Coronary artery (tissue), 2 donors: ENCODE measurements at places on chromosomes 7 and 10.

DNA sequence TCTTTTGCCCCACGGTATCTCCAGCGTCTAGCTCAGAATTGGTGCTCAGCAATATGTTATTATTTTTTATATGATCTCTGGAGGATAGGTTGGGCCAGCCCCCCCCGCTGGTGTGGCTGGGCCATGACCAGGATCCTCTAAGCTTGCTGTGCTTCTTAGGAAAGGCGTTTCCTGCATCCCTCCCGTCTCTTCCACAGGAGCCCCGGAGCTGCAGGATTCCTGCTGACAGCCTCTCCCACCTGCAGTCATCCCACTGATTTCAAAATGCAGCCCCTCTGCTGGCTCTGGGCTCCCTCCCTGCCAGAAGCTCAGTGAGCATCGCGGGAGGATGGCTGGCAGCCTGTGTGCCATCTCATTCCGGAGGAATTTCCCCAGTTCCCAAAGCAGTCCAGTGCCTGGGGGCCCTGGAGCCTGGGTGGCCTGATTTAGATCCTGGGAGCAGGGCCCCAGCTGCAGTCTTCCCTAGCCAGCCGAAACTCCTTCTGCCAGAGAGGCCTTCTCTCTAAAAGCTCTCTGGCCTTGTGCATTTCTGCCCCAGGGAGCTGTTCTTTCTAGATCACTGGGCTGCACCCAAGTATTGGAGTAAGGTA lies 21.8 kb upstream of the GOLGA7B start:
- DNase-seq = no peak

DNA sequence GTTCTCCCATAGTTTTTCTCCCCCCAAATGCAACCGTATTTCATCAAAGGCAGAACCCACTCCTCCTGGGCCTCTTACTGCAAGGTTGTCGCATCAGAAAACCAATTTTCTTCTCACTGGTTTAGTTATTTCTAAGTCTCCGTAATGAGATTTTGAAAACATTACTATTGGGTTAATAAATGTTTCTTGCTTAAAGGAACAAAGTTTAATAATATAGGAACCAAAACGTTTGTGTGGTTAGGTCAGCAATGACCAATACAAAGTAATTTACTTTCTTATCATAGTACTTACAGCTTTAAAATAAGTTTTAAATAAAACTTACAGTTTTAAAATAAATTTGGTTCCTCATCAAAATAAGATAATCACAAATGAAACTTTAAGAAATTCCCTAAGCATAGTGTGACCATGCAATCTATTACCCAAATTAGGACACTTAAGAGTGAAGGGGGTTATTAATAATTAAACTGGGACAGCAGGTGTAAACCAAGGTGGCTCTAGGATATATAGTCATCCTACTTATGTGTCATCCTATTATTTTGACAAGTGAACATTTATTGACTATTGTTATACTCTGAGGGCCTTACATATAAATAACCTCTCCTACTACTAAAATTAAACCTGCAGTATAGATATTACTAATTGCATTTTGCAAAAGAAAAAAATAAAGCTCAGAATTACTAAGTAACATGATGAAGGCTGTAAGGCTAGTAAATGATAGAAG lies 415.4 kb upstream of the LRRN3 start:
- DNase-seq = no peak

DNA sequence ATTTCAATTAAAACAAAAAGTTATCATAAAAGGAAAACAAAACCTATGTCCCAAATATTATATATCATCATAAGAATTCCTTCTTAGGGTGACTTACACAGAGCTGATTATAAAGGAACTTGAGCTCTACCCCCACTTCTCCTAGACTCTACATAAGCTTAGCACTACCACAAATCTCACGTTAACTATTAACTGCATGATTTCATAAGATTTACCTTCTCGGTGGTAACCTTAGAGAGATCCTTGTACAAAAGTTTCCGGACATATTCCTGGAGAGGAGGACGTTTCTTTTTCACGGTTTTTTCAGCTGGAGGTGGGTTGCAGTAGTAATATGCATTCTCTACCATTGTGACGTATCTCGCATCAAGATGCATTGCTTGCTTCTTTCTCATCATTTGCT lies 83.7 kb downstream of the UPF2 start:
- no peak for DNase-seq

- no peak for DNase-seq
These were observed 27.3 kb downstream of the GSDME start for GRCh38 chr7:24730018-24730369.

DNA sequence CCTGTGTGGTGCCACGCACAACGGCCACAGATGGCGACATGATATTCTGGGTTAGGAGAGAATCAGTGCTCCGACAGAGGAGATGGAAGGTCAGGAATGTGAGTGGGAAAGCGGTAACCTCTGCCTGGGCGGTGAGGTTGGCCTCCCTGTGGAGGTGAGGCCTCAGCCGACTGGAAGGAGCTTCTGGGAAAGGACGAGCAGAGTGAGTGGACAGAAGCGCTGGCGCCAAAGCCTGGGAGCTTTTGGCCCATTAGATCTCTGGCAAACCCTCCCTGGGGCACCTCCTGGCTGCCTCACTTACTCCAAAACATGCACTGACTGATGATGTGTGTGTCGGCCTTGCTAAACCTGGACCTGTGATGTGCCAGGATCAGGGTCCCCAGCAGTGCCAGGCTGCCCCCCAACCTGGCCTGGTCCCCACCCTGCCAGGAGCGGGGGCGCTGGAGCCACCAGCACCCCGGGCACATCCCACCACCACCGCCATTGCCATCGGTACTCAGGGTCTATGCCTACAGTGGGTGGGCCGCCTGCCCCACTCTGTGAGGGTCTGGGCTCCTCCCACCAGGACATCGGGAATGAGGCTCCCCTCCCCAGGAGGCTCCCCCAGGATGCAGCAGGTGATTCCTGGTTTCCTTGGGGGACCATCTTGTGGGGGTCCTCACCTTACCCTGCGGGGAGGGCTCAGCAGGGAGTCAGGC lies 51.0 kb downstream of the RASGEF1A start:
- no peak for DNase-seq

GRCh38 chr7:17292843-17293242 lies 5.6 kb upstream of the AHR start:
- no peak for DNase-seq

DNA sequence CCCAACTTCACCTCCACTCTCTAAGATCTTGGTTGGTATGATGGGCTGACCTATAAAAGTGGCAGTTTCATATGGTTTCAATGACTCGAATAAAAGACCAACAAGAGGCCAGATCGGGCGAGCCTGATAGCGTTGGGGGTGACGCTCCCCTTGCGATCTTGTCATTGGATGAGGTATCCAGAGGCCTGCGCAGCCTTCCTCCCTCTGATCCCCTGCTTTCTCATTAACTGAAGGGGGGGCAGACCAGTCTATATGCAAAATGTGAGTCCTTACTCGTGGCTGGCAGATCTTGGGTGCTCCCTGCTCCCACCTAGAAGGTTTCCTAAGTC lies 937 bp upstream of the COBL start:
- DNase-seq = no peak

DNA sequence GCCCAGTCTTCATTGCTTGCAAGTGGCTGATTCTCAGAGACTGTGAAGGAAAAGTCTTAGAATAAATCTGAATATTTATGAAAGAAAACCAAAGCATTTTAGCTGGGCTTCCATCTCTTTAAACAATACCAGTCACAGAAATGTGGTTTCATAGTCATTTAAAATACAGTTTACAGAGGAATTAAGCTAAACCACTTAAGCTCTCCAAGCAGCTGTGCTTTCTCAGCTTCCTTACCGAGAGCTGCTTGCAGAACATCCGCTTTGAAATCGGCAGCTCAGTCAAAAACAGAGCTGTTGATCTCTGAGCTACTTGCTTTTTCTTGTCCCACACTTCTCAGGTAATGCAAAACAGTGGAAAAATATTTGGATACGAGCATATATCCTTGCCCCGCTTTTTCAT lies 134.5 kb downstream of the DYNC1I1 start:
- DNase-seq = no peak

- peak; percentile 85 for DNase-seq
These were observed 424 bp downstream of the EGFR start for GRCh38 chr7:55019191-55019690.

- no peak for DNase-seq
These were observed 41.0 kb upstream of the C10orf120 start for GRCh38 chr10:122740640-122741039.

DNA sequence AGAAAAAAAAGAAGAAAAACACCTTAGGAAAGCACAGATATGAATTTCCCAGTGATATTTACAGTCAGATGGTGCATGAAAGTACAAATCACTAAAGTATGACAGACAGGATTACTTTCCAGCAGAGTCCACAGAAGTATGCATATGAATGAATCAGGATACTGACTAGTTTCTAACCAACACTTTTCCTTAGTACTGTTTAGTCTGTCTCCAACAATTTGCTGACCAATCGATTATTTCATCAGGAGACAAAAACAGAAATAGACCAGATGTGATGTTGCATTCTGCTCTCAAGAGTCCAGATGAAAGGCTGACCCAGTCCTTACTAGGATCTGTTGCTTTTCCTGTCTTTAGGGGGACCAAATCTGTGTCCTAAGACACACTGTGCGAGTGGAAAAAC lies 14.6 kb downstream of the SLC35B4 start:
- no peak for DNase-seq

DNA sequence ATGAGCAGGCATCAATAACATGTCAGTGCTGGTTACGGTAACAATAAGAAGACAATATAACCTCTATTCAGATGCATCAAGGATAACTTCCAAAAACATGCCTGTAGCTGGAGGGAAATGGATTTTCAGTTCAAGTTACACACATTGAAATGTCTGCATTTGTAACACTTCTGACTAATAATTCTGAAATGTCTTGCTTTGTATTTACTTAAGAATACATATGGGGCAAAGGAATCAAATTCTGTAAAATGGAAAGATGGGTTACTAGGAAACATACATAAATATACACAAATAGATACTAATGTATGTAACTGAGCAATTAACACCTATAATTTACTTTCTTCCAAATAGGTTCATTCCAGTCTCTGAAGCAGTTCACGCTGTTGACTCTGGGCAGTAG lies 18.6 kb upstream of the MTPN start:
- DNase-seq = no peak

DNA sequence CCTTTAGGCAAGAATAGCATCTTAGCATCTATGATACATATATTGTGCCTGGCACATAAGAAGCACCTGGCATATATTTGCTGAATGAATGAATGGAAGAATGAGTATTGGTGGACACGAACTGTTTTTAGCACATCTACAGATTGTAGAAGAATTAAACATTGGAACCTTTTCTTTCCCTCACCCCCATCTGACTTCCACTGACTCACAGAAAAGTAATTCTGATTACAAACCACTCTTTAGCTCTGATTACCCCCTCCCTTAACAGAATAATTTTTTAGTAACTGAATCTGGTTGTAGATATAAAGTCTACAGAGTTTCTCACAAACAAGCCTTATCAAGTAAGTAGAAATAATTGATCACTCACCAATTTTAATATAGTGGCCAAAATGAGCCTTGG lies 31.9 kb downstream of the SLC26A4 start:
- no peak for DNase-seq

DNA sequence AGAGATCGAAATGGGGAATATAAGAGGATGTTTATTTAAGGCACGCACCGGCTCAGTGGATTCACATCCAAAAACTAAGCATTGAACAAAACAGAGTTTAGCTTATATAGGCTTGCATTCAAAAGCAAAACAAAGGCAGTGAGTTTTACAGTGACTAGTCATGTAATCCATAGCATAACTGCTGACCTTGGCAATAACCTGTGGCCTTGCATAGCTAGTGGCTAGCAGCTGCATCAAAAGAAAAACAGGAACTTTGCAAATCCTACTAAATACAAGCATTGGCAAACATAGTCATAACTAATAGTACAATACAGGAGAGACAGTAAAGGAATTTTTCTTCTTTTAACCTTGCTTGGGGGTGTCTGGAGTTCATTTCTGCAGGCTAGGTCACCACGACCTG lies 9.7 kb upstream of the ZNF485 start:
- no peak for DNase-seq

DNA sequence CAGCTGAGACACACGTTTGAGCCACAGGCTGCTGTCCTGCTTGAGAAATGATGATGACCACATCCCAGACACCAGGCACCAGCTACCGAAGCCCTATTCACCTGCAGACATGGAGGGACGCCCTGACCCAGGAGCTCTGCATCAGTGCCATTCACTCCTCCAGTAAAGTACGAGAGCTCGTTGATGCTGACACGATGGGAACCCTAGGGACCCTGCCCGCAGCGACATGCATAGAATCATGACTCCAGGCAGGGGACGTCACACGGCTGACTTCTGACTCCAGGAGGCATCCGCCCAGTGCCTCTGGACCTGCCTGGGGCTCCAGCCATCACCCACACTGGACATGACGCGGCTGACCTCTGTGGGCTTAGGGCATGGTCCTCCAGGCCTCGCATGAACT lies 129.9 kb downstream of the ADARB2 start:
- DNase-seq = no peak

- no peak for DNase-seq
These were observed 75.4 kb downstream of the ADARB2 start for GRCh38 chr10:1661859-1662437.

DNA sequence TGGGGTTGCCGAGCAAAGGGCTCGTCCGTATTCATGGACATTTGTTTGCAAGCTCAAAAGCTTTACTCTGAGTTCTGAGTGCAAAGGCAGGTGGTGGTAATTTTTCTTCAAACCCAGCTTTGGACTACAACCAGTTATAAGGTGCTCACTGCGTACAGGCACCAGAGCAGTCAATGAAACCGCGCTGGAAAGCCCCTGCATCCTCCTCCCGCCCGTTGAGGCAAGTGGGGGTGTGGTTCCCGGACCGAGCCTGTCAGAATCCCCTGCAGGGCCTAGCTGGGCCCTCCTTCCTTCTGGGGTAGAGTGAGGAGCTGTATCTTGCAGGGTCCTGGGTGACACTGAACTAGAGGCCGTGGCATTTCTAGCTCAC lies 22.3 kb downstream of the AMZ1 start:
- DNase-seq = no peak

DNA sequence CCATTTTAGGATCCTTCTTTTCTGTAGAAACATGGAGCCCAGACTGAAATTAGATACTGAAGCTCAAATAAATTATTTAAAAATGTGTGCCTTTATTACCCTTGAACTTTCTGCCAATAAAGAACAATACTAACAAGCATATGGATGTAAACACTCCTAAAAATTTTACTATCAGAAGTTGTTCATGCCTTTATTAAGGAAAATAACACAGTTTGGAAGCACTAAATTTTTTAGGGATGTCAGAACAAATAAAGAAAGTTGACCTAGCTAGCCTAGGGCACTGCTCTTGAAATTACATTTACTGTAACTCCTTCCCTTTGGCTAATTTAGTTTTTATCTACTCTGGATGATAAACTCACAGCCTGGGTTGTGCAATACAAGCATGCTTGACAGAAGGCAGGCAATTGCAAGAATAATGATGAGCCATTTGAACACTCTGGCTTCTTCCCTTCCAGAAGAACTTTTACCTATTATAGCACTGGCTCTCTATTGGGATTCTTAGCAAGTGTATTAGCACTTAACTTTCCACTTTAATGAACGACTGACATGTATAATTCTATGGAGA lies 351.7 kb upstream of the C7orf33 start:
- no peak for DNase-seq

DNA sequence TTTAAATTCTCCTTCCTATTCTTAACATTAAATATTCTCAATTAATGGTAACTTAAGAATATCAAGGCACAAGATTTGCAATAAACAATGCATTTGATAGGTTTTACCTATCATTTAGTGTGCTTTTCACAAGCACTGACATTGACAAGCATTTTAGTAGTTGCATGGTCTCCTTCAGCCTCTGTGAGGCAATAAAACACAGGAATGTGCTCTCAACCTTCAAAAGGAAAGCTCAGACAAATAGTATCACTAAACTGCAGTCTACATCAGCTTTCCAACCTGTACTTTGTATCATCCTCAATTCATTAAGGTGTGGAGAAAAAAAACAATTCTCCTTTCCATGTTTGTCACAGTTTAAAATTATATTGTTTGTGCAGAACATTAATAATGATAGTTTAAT lies 51.1 kb upstream of the TSPAN13 start:
- DNase-seq = no peak
